ENCODE measurements at places on chromosomes 6 and 20.

GRCh38 chr6:25188232-25188631, 90.9 kb upstream of the CARMIL1 start:
- DNase-seq, result no peak

GRCh38 chr6:107637316-107638315, 147.7 kb downstream of the SOBP start:
- no peak for DNase-seq

- no peak for DNase-seq
Observed at GRCh38 chr6:156794546-156795354, 17.6 kb downstream of the ARID1B start.

DNA sequence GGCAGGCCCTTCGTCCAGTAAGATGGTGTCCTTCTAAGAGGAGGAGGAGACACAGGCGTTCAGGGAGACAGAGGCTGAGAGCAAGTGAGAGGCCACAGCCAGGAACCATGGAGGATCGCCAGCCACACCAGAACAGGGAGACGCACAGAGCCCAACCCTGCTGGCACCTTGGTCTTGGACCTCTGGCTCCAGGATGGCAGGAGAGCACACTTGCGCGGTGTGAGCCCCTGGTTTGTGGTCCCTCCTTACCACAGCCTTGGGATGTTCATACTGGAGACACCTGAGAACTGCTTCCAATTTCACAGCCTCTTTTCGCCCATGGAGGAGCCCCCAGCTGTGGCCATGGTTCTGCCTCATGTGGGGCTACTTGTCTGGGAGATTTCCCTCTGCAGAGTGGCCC, 222.4 kb downstream of the DLL1 start:
- DNase-seq, result no peak

- DNase-seq, result peak; percentile 41
Observed at GRCh38 chr6:30615958-30616810, 859 bp downstream of the PPP1R10 start.

DNA sequence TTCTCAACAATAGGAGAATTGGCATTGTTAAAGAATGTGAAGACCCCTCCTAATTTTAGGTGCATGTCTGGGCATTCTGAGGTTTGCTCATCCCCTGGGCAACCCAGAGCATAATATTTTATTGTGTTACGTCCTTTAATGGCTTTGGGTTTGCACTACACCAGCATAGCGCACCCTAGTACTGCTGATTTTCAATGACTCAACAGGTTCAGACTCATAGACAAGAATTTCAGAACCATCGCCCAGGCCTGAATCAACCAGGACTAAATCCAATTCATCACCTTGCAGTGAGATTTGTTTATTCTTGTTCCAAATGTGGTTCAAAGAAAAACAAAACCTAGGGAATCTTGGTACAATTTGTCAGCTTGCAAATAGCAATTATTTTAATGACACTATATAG, 137.8 kb upstream of the PHACTR1 start:
- DNase-seq, result no peak

GRCh38 chr20:62403331-62403730, 3.8 kb downstream of the CABLES2 start:
- no peak for DNase-seq

DNA sequence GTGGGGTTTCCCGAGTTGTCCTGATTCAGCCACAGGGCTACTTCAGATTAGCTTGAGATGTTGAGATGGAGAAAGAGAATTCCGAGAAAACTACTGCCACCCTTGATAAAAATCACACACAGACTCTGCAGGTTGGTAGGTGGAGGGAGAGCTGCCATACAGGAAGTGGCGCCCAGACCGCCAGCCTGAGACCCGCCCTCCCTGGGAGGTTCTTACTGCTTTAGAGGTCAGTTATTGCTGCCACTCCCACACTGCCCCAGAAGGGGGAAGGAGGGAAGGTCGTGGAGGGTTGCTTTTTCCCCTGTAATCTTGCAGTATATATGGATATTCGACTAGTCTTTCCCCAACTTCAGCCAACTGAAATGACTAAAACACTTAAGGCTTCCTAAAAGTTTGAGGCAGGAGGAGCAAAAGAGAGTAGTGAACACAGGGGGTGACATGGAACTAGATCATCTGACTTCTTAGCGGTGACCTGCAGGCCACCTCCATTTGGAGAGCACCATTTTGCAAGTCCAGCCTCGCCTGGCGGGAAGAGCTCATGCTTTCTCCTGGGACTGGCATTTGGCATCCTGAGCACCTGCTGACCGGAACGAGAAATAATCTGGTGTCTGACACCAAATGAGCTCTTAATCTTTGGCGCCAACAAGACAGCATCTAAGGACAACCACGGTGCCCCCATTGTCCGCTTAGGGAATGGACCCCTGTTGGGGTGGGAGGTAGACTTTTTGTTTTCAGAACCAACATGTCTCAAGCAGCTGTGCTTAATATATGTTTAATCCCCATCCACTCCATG, 35.7 kb upstream of the SLC22A1 start:
- DNase-seq, result no peak

GRCh38 chr20:42846784-42847490, 342.8 kb downstream of the PTPRT start:
- DNase-seq, result no peak
